ENCODE measurements at places on chromosomes 12 and 14.

DNA sequence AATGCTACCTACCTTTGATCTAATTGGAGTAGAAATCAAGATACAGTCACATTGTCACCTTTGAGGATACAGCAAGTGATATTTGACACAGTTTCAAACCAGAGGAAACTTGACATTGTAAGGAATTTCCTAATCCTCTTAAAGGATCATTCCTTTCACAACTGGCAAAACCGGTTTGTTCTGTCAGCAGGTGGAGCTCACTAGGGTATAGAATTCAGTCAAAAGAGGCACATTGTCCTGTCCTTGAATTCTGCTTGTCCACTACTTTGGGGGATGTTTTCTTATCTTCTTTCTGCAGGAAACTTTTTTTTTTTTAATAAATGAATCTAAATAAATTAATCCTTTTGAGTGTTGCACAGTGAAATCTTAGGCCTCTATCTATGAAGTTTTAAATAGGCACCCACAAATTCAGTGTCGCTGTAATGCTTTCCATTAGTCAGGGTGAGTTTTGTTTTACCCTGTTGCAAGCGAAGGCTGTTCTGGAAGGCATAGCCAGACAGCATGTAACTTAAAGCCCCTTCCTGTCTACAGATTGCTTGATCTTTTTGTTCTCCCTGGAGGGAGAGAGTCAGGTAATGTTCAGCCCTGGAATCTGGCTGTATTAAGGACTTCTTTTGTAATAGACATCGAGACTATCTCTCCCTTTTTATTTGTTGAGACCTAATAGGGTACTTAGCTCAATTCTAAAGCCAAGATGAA, 285.0 kb upstream of the RGS6 start:
- DNase-seq: no peak

DNA sequence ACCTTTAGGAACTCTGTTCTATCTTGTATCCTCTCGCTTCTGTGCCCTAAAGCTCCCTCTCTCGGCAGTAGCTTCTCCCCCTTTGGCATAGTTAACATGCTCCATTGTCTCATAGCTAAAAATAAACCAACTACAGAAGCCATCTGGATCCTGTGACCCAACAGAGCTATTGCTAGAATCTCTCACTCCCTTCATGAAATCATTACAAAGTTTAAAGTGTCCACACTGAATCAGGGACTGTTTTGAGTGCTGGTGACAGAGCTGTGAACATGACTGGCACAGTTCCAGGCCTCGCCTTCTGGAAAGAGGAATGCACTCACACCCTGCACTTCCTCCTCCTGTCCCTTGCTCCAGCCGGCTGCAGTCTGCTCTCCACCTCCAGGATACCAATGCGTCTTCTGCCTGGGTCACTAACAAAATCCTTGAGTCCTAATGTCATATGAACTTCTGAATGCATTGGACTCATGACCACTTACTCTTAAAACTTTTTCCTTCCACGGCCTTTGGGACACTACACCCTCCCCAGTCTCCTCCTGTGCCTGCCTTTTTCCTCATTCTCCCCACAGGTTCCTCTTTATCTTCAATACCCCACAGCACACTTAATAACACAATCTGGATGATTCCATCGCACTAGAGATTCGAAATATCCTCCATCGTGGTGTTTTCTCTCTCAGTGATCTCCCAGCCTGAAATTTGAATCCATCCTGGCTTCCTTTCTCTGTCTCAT, 13.2 kb downstream of the PLBD1 start:
- no peak for DNase-seq

DNA sequence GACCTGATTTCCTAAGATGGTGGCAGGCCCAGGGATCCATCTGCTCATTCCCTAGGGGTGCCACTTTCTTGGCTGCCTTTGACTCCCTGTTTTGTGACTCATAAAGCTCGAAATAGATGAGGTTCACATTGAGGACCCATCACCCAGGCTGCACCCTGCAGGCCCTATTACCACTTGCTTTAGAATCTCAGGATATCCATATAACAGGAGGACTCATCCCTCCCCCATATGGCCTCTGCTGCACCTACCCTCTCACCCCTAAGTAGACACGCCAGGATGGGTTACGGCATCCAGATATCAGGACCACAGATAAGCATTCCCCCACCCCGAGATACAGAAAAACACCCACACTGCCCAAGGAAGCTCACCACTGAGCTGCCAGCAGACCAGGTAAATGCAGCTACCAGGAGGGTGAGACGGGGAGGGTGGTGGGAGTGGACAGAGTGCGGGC, 155.7 kb downstream of the DPF3 start:
- DNase-seq: no peak

DNA sequence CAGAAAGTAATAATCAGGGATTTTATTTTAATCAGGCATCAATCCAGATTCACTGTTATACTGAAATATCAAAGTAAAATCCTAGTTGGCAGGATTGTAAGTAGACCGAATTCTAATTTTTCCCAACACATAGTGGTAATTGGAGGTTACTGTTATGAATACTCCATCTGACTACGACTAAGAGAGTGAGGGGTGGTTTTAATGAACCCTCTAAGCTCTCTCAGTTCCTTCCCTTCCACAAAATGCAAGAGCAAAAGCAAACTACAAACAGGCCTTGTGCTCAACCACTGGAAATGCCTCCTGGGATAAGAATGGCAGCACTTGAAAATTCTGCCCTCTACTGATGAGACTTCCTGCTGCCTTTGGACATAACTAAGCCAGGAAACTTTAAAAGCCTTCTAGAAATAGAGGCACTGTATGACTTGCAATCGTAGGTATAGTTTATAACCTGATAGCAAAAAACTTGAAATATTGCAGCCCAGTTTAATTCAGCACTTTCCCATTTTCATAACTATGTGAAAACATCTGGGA, 184.8 kb downstream of the SLC16A7 start:
- DNase-seq: no peak

GRCh38 chr12:97424911-97425310, 37.7 kb upstream of the RMST start:
- DNase-seq: no peak

- no peak for DNase-seq
These were observed 162.4 kb downstream of the BRMS1L start for GRCh38 chr14:35988550-35988949.

- DNase-seq: no peak
These were observed 21.0 kb downstream of the PIGH start for GRCh38 chr14:67579040-67579439.

DNA sequence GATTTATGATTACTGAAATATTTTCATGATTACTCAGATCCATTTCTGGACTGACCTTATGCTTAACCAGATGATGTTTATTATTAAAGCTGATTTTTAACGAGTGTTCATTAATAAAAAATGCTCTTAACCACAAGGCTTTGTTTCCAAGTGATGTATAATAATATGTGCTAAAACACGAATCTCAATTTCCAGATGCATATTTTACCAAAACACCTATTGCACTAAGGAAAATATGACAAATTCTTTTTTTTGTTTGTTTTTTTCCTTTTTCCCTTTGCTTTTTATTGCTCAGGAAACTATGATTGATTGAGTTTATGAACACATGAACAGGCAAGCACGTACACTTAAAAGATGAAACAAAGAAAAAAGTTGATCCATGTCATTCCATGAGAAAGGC, 16.9 kb upstream of the DUSP6 start:
- no peak for DNase-seq

DNA sequence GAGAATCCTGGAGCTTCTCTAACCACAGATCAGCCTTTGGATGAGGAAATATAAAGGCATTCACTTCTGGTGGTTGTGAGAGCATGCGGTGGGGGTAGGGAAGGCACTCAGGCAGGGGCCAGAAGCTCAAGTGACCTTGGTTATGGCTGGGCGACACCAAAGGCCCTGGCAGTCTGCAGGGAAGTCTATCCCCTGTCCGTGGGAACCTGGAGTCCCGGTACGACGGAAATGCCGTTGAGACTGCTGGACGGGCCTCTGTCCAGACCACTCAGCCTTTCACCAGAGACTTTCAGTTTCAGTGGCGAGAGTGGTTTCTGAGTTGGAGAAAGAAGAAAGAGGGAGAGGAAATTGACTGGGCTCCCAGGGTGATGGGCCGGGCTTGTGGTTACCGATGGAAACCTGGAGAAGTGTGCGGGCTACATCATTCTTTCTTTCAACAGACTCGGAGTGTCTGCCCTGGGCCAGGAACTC, 20.9 kb downstream of the ISCA2 start:
- no peak for DNase-seq

DNA sequence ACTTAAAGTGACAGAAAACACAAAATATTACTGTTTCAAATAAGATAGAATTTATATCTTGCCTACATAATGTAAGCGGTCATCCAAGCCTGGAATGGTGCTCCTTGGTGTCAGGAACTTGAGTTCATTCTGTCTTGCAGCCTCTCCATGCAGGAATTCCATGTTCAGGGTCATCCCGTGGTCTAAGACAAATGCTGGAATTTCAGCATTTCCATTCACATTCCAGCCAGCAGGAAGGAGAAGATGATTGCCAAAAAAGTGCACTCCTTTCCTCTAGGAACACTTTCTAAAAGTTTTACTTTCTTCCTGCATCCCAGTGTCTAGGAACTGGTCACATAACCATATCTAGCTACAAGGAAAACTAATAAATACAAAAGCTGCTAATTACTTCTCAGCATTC, 106.3 kb downstream of the PTPRO start:
- DNase-seq: no peak

- DNase-seq: no peak
These were observed 120.0 kb upstream of the SLC38A2 start for GRCh38 chr12:46492471-46493085.

- DNase-seq: peak; percentile 41
These were observed 62.7 kb downstream of the RASSF3 start for GRCh38 chr12:64672925-64673409.

- no peak for DNase-seq
These were observed 909 bp upstream of the TAOK3 start for GRCh38 chr12:118373616-118374015.

- no peak for DNase-seq
These were observed 356.0 kb downstream of the BCL11B start for GRCh38 chr14:98916036-98916435.

DNA sequence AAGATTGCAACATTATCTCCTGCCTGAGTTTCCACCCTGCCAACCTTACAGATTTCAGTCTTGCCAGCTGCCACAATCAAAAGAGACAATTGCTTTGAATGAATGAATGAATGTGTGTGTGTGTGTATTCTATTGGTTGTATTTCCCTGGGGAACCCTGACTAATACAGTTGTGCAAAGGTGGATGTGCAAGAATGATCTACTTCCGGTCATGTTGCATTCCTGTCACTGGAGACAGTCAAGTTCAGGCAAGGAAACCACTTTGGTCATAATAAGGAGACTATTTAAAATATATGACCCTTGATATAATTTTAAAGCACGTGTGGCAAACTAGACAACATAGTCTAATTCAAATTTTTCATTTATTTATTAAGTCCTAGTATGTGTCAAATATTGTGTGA, 13.1 kb downstream of the RERG start:
- DNase-seq: no peak

- no peak for DNase-seq
These were observed 387.1 kb upstream of the PRICKLE1 start for GRCh38 chr12:42976620-42977019.
